ENCODE measurements at places on chromosomes 16 and 17.
A peak's percentile ranks its signal among the peaks of the same experiment; 100 is the strongest.

DNA sequence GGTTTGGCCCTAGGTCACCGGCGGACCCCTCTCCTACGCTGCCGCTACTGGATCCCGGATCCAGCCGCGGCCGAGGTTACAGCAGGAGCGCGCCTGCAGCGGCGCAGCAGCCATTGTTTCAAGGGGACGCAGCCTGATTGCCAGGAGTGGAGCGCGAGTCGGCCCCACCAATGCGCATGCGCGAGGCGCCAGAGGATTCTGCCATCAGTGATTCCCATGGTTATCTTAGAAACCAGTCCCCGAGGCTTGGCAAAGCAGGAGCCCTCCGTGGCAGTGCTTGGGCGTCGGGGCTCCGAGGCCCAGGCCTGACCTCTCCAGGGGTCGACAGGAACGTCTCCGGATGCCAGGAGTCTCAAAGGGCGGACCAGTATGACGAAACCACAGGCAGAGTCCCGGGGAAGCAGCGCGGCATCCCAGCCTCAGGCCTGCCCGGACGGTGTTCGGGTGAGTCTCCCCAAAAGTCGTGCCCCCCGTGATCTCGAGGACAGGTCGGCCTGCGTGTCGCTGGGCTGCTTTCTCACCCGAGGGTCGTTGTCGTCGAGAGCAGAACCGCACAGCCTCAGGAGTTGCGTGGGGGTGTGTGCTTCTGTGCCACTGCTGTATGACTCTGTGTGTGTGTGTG lies 608.5 kb downstream of the KCNJ18 start:
- no peak for DNase-seq

GRCh38 chr17:79978548-79978855 lies 57.2 kb downstream of the TBC1D16 start:
- peak; percentile 33 for DNase-seq

DNA sequence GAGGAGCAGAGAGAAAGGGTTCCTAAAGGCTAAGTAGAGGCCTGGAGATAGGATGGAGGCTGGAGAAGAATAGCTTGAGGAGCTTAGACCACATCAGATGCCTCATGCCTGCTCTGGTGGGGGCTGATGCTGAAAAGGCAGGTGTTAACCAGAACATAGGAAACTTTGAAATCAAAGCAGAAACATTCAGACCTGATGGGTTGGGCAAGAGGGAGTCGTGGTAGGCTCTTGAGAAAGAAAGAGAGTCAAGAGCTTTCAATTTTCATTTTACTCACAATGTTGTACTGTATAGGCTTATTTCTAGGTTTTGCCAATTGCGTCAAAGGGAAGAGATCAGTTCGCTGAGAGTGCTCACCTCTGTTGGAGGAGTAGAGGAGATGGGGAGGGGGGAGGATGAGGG lies 406.6 kb upstream of the SALL1 start:
- no peak for DNase-seq

DNA sequence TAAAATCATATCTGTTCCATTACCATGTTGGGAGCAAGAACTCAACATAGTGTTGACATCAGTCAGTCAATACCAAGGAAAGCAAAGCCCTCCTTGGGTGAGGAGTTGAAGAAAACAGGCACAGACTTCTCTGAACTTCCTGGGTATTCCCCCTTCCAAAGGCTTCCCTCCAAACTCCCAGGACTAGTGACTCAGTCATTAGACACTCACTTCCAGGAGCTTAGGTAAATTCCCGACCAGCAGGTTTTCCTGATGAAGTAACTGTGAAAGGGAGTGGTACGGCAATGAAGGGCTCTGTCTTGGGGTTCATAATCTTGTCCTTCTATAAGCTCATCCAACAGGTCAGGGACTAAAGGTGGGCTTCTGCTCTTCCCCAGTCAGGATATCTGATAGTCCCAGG lies 293.8 kb upstream of the AXIN2 start:
- DNase-seq = peak; percentile 14

- no peak for DNase-seq
Observed at GRCh38 chr16:70290949-70291519, 1.7 kb upstream of the AARS1 start.

DNA sequence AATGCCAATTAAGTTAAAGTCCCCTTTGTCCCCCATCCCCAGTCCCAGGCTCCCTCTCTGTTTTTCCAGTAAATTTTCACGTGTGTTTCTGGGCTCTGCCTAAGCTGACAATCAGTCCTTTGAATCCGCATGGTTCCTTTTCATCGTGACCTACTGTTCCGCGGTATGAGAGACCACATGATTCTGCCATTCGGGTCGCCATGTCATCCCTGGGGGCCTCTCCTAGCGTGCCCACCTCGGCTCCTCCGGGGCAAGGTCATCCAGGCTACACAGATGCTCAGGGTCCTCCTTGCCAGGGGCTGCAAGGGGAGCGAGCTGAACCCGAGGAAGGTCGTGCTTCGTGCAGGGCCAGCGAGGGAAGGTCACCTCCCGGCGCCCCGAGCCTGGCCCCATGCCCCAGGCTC lies 157.6 kb downstream of the RAB11FIP4 start:
- no peak for DNase-seq

DNA sequence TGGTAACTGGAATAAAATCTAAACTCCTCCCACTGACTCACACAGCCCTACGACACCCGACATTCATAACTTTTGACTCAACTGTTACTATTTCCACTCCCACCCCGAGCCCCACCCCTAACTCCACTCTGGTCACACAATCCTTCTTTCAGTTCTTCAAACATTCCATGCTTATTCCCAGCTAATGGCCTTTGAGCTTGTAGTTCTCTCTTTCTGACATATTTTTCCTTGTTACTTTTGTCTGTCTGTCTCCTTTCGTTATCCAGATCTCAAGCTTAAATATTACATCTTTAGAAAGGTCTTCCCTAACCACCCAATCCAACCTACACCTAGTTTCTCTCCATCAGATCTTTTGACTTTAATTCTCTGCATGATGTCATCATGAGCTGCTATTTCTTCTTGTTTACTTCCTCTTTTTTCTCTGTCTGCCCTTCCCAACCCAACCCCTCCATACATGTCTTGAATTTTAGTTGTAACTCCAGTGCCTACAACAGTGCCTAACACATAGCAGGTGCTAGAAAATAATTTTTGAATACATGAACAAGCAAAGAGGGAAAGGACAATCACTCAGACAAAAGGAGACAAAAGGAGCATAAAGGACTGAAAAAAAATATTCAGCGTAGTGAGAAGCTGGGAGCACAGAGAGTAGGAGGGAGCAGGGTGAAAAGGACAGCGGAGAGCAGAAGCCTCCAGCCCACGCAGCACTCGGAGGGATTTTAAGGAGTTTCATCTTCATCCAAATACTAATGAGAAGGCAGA lies 65.2 kb upstream of the SMIM36 start:
- DNase-seq = peak; percentile 90

- DNase-seq = peak; percentile 43
Observed at GRCh38 chr16:48101069-48101674, 54.6 kb downstream of the ABCC12 start.

- DNase-seq = no peak
Observed at GRCh38 chr16:58862334-58863021, 128.4 kb upstream of the GOT2 start.

DNA sequence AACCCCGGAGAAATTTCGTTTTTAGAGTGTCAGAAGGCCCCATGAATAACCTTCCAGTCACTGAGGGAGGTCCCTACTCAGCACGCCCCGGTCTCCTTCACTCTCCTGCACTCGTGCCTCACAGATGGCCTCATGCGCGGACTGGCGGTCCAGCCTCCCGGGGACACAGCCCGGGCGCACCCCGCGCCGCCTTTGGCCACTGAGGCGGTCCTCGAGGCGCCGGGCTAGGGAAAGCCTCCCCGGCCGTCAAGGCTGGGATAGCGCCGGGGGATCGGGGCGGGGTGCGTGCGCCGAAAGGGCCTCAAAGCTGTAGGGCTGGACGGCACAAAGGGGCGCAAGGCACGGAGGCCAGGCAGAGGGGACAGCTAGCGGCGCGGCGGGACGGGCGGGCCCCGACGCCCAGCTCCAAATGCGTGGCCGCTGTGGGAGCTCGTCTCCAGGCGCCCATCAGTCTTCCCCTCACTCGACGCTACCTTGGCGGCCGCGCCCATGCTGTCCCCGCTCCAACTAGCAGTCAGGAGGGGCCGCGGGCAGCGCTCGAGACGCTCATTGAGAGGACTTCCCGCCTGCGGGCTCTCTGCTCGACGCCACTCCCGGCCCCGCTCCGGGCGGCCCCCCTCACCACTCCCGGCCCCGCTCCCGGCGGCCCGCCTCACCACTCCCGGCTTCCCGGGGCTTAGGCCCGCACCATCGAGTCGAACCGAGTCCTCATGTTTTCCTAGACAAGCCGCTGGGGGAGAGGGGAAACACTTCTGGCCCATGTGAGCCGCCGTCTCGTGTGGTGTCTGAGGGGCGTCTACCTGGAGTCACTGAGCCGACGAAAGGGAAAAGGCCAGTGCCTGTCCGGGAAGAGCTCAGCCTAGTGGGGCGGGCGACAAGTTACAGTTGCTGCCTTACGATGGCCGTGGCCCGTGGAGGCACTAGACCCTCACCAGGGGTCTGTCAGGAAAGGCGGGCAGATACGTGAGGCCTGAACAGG lies at the start of gene USP6:
Gene USP6, plus strand, starts transcription at position 360 of the 979 bp plus-strand sequence. CDS start 14,336 bp downstream, outside the sequence.
- DNase-seq = no peak

- no peak for DNase-seq
Observed at GRCh38 chr17:19799796-19800195, 51.7 kb upstream of the ALDH3A1 start.

- DNase-seq = no peak
Observed at GRCh38 chr17:22517716-22518115, 825.4 kb downstream of the KCNJ18 start.

Data from astrocyte of the spinal cord (primary cell).